ENCODE measurements at places on chromosomes 4 and X.
A peak's percentile ranks its signal among the peaks of the same experiment; 100 is the strongest.

DNA sequence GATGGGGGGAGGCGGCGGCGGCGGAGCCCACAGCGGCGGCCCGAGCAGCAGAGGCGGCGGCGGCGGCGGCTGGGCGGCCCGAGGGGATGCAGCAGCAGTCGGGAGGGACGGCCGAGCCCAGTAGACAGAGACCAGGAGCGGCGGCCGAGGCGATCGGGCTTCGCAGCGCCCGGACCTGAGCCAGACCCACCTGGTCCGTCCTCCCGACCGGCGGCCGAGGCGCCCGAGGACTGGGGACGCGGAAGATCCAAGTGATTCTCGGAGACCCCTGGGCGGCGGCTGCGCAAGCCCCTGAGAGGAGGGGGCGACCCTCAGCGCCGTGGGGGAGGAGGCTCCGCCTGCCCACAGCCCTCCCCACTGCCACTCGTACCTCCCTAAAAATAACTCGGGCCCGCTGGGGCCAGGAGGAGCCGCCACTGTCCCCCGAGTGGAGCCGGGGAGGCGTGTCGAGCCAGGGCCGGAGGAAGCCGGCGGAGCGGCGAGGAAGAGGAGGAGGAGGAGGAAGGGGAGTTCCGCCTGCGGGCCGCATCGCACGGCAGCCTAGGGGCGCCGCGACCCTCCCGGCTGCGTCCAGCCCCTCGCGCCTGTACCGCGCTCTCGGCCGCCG is 608 bp downstream of the RAPGEF2 start:
- peaks cover 35% of the 10 kb centered on the region for H3K4me1 ChIP-seq
- H3K36me3 ChIP-seq, result no peaks in the 10 kb centered on the region

- peaks cover 27% of the 10 kb centered on the region for H3K36me3 ChIP-seq
- H3K27me3 ChIP-seq, result no peaks in the 10 kb centered on the region
- H3K4me1 ChIP-seq, result no peaks in the 10 kb centered on the region
- H3K27ac ChIP-seq, result no peak overlapping the region
- no peak for DNase-seq
Observed at GRCh38 chrX:155035688-155036087, 9.0 kb downstream of the FUNDC2 start.

GRCh38 chr4:168565130-168565529 is 68.3 kb downstream of the PALLD start:
- H3K27me3 ChIP-seq, result no peaks in the 10 kb centered on the region
- peak overlapping the region; percentile 40 for H3K27ac ChIP-seq
- no peak overlapping the region for H3K4me3 ChIP-seq

GRCh38 chrX:21255032-21255618 is 119.1 kb upstream of the CNKSR2 start:
- no peaks in the 10 kb centered on the region for H3K4me1 ChIP-seq
- H3K36me3 ChIP-seq, result no peaks in the 10 kb centered on the region
- no peak for DNase-seq
- no peak overlapping the region for H3K4me3 ChIP-seq

DNA sequence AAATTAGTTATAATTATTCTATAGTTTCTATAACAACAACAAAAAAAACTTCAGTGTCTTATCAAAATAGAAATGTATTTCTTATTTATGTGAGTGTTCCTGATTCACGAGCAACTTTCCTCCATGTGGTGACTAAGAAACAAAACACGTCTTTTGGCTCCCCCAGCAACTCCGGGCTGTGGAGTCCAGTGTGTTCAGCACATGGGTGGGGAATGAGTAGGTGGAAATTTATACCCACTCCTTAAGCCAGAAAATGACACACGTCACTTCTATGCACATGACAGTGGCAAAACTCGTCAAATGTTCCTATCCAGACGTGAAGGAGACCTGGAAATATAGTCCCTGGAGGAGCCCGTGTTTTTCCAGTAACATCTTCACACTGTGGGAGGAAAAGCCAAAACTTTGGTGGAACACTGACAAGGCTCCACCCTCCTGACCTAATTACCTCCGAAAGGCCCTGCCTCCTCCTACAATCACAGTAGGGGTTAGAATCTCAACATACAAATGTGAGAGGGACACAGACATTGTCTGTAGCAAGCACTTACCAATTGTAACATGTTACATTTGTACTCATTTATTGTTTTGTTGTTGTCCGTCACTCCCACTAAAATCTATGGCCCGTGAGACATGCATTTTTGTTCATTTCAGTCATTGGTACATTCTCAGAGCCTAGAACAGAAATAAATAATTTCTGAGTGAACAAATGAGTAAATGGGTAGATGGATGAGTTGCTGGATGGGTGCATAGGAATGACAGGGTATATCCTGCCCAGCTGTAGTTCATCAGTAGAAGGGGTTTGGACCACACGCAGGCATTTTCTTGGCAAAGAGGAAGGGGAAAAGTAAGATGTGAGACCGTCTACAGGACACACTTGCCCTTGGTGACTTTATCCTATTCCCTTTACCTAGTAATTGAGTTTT is 605.8 kb upstream of the TENM3 start:
- no peak for DNase-seq
- no peak overlapping the region for H3K4me3 ChIP-seq
- no peaks in the 10 kb centered on the region for H3K36me3 ChIP-seq
- H3K27me3 ChIP-seq, result no peaks in the 10 kb centered on the region

DNA sequence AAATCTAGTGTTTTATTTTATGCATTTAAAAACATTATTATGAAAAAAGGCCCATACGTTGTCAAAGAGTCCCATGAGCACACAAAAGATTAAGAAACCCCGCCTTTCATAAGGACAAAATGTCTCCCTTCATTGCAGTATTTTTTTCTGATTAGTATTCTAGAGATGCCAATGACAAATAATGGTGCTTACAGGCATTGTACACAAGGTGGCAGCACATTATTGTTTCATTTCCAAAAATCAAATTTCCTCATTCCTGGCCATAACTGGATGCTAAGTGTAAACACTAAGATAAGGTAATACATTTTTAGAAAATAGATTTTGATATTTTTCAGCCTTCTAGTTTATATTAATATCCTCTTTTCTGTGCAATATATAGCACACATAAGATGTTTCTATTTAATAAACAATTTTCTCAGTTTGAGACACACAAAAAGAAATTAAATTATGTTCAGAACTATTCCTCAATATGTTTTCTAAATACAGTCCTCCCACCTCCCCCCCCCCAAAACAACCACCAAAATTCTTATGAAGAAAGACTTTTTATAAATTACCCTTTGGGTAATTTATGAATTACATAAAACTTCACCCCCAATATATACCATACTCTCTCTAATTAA is 47.7 kb downstream of the TIGD2 start:
- no peaks in the 10 kb centered on the region for H3K36me3 ChIP-seq
- H3K27ac ChIP-seq, result no peak overlapping the region
- H3K4me1 ChIP-seq, result peaks cover 4% of the 10 kb centered on the region
- H3K4me3 ChIP-seq, result no peak overlapping the region

DNA sequence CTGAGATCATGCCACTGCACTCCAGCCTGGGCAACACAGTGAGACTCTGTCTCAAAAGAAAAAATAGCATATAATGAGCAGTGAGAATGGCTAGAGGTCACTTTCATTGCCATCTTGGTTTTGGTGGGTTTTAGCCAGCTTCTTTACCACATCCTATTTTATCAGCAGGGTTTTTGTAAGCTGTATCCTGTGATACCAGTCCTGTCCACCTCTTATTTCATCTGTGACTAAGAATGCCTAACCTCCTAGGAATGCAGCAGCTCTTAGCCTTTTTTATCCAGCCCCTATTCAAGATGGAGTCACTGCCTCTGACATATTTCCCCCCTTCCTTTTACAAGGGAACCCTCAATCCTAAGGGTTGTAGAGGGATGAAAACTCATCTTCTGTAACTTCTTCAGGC is 26.1 kb upstream of the IGFBP7 start:
- no peak overlapping the region for H3K4me3 ChIP-seq
- H3K27ac ChIP-seq, result no peak overlapping the region
- peaks cover 3% of the 10 kb centered on the region for H3K36me3 ChIP-seq
- peaks cover 6% of the 10 kb centered on the region for H3K4me1 ChIP-seq
- no peaks in the 10 kb centered on the region for H3K27me3 ChIP-seq

GRCh38 chr4:8898419-8898818 is 26.8 kb upstream of the HMX1 start:
- peaks cover 2% of the 10 kb centered on the region for H3K4me1 ChIP-seq
- H3K27ac ChIP-seq, result no peak overlapping the region
- H3K4me3 ChIP-seq, result no peak overlapping the region
- no peak for DNase-seq

DNA sequence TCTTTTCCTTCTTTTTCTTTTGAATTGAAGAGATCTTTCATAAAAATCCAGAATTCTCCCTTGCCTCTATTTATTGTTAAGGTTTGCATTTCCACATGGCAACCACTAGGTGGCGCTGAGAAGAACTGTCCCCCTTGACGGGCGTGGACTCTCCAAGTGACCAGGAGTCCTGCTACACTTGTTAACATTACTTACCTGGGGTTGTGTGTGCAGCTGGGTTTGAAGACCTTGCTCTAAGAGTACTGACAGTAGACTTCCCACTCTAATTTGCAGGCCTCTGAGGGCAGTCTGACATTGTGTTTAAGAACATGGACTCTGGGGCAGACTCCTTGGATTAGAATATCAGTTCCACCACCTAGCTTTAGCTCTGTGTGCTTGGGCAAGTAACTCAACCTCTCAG is 52.8 kb downstream of the GPRIN3 start:
- DNase-seq, result no peak
- H3K36me3 ChIP-seq, result peaks cover 3% of the 10 kb centered on the region
- no peaks in the 10 kb centered on the region for H3K27me3 ChIP-seq
- H3K4me3 ChIP-seq, result no peak overlapping the region
- H3K4me1 ChIP-seq, result peaks cover 21% of the 10 kb centered on the region

GRCh38 chr4:185033950-185034349 is 15.7 kb downstream of the HELT start:
- no peak overlapping the region for H3K4me3 ChIP-seq
- H3K27ac ChIP-seq, result no peak overlapping the region
- no peaks in the 10 kb centered on the region for H3K4me1 ChIP-seq
- peaks cover 67% of the 10 kb centered on the region for H3K27me3 ChIP-seq

DNA sequence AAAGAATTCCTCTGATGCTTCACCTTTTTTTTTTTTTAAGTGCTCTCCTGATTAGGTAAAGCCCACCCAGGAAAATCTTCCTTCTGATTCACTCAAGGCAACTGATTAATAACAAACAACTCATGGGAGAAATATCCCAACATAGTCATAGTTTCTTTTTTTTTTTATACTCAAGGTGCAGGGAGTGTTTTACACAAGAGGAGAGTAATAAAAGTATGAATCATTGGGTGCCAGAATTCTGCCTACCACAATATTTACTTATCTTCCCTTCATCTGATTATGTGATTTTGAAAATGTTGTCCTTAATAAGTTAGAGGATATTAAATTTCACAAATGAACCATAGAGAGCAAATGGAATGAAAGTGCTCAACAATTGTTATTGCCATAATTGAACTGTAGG is 329.9 kb downstream of the TECRL start:
- H3K36me3 ChIP-seq, result no peaks in the 10 kb centered on the region
- no peaks in the 10 kb centered on the region for H3K27me3 ChIP-seq
- H3K27ac ChIP-seq, result no peak overlapping the region
- DNase-seq, result no peak

- no peak for DNase-seq
- peaks cover 10% of the 10 kb centered on the region for H3K4me1 ChIP-seq
- no peak overlapping the region for H3K27ac ChIP-seq
- H3K36me3 ChIP-seq, result no peaks in the 10 kb centered on the region
Observed at GRCh38 chr4:168605411-168605810, 108.6 kb downstream of the PALLD start.

DNA sequence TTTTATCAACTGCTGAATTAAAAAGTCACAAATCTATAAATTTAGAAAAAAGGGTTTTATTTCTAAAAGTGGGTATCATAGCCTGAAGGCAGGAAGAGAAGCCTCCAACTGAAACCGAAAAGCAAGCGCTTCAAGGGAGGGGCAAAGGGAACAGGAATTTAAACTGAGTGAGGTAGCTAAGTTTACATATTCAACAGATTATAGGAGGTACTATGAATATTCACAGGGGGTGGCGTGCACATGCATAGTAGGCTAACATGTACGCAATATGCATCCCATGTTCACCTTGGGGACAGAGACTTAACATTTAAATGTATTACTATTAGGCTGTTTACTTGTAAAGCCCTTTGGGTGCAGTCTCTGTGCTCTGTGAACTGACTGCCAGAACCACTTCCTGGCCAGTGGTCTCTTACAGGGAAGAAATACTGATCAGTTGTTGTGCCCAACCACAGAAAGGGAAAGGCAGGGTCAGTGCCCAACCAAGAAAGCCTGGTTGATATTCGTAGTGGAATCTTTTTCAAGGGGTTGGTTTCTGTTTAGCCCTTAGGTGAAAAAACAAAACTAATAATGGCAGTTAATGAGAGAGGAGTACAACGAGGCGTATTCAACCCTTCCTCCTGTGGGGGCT is 168.7 kb upstream of the GALNTL6 start:
- H3K36me3 ChIP-seq, result no peaks in the 10 kb centered on the region
- DNase-seq, result no peak
- no peak overlapping the region for H3K4me3 ChIP-seq

GRCh38 chr4:185713272-185713671 is 98.7 kb downstream of the SORBS2 start:
- H3K4me3 ChIP-seq, result peak overlapping the region; percentile 2
- peaks cover 27% of the 10 kb centered on the region for H3K36me3 ChIP-seq
- no peaks in the 10 kb centered on the region for H3K27me3 ChIP-seq
- DNase-seq, result no peak
- H3K4me1 ChIP-seq, result peaks cover 32% of the 10 kb centered on the region
- H3K27ac ChIP-seq, result peak overlapping the region; percentile 92

GRCh38 chrX:10744007-10744406 is 123.6 kb upstream of the MID1 start:
- peak overlapping the region; percentile 84 for H3K27ac ChIP-seq
- H3K4me3 ChIP-seq, result no peak overlapping the region
- H3K4me1 ChIP-seq, result peaks cover 8% of the 10 kb centered on the region
- H3K36me3 ChIP-seq, result peaks cover 3% of the 10 kb centered on the region

- no peaks in the 10 kb centered on the region for H3K27me3 ChIP-seq
- no peaks in the 10 kb centered on the region for H3K4me1 ChIP-seq
- no peak overlapping the region for H3K27ac ChIP-seq
- no peak for DNase-seq
- no peaks in the 10 kb centered on the region for H3K36me3 ChIP-seq
- no peak overlapping the region for H3K4me3 ChIP-seq
Observed at GRCh38 chr4:48212165-48212564, 57.5 kb downstream of the TEC start.

DNA sequence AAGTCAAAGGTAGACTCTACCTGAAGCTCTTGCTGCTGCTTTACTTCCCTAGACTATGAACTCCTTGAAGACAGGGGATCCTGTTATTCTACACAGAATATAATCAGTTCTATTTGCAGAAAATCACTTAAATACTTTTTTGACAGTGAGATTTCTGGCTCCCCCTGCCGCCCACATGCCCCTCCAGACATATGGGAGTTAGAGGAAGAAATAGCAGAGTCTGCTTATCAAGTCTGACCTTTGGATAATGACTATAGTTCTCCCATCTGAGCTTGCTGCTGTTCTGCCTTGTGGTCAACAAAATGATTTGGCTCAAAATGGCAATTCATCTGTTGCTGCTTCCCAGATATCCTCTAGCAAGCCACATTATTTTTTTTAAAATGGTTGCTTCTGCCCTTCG is 101.1 kb downstream of the ENOX2 start:
- no peak overlapping the region for H3K4me3 ChIP-seq
- no peaks in the 10 kb centered on the region for H3K36me3 ChIP-seq
- no peaks in the 10 kb centered on the region for H3K27me3 ChIP-seq
- peaks cover 11% of the 10 kb centered on the region for H3K4me1 ChIP-seq
- DNase-seq, result no peak

All from progenitor cell of endocrine pancreas (in vitro differentiated cells).